ENCODE measurements at places on chromosomes 12 and 14.

- DNase-seq, result no peak
Observed at GRCh38 chr14:103546652-103547454, 15.6 kb downstream of the BAG5 start.

DNA sequence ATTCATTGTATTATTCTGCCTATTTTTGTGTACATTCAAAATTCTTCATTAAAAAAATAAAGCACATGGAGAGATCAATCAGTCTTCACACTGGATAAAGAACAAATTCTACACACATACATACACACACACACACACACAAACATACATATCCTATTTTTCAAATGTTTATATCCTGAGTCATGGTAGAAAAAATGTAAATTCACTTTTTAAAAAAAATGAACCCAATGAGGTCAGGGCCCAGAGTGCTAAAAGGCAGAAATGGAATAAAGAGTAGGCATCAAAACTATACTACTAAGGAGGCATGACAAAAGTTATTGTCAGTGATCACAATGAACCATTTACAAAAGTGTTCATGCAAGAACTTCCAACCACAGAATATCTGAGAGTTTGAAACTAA is 17.3 kb downstream of the GALC start:
- no peak for DNase-seq

DNA sequence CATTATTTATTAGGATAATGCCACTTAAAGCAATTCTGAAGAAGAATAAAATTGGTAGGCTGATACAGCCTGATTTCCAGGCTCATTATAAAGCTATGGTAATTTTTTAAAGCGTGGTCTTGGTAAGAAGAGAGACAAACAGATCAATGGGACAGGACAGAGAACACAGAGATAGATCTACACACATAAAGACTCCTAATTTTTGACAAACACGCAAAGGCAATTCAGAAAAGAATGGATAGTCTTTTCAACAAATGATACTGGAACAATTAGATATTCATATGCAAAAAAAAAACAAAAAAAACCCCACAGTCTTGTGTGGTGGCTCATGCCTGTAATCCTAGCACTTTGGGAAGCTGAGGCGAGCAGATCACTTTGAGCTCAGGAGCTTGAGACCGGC is 25.9 kb upstream of the MEG3 start:
- DNase-seq, result no peak

DNA sequence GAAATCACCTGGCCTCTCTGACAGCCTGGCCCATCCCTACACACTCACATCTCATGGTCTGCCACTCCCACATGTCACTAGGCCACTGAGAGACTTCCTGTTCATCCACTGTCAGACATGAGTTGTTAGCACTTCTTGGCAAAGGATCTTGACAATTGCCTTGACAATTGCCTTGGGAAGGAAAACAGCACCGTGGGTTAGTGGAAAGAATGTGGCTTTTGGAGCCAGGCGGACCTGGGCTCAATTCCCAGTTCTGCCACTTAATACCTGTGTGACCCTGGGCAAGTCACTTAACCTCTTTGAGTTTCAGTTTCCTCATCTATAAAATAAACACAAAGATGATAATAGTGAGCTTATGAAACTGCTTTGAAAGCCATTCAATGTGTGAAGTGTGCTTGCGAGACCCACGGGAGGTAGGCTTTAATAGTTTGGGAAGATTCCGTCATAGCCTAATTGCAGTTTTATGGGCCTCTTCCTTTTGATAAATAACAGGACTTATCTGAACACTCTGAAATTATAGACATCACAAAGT is 250.4 kb downstream of the C12orf75 start:
- no peak for DNase-seq

GRCh38 chr14:68409387-68409786 is 383.5 kb downstream of the ZFP36L1 start:
- peak; percentile 50 for DNase-seq

- no peak for DNase-seq
Observed at GRCh38 chr14:25518364-25518763, 468.4 kb upstream of the STXBP6 start.

GRCh38 chr12:56723352-56723751 is 1.7 kb downstream of the NACA start:
- DNase-seq, result no peak

GRCh38 chr12:332581-333205 is 56.4 kb downstream of the KDM5A start:
- DNase-seq, result no peak

- no peak for DNase-seq
Observed at GRCh38 chr12:98856897-98857540, 211.9 kb downstream of the APAF1 start.

GRCh38 chr14:105066240-105067071 is 1.2 kb upstream of the GPR132 start:
- DNase-seq, result no peak

- no peak for DNase-seq
Observed at GRCh38 chr12:31007636-31008175, 66.0 kb upstream of the DDX11 start.

GRCh38 chr14:61342486-61342885 is 21.1 kb downstream of the PRKCH start:
- no peak for DNase-seq

GRCh38 chr12:67155863-67156262 is 113.3 kb upstream of the CAND1 start:
- DNase-seq, result peak; percentile 8

- no peak for DNase-seq
Observed at GRCh38 chr14:62206456-62206855, 444.2 kb downstream of the SNAPC1 start.

GRCh38 chr14:85535991-85536832 is 6.3 kb downstream of the FLRT2 start:
- peak; percentile 66 for DNase-seq

DNA sequence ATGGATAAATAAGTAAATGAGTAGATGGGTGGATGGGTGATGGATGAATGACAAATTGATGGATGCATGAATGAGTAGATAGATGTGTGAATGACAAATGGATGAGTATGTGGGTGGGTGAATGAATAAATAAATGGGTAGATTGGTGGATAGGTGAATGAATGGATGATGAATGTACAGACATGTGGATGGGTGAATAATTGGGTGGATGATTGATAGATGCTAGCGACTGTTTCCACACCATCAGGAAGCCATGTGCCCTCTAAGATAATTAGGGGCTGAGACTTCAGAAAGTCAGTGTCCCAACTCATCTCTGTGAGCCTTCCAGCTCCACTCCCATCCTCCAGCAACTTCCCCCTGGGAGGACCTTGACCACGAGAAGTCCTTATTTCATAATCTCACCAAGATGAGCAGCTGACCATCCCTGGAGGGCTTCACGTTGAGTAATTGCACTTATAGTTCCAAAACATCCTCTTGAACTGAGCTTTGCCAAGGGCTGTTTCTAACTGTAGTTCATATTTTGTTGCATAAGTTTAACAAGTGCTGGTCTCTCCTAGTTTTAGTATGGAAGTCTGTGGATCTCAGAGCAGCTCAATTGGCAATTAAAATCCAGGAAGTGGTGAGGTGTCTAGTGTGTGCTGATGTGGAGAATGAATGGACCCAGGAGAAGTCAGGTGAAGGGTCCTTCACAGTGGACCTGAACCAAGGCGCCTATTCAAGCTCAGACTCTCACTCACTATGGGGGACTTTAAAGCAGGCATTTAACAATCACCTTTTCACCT is 295.7 kb downstream of the ADGRD1 start:
- DNase-seq, result no peak

- DNase-seq, result no peak
Observed at GRCh38 chr14:103031566-103031911, 25.8 kb downstream of the CDC42BPB start.

DNA sequence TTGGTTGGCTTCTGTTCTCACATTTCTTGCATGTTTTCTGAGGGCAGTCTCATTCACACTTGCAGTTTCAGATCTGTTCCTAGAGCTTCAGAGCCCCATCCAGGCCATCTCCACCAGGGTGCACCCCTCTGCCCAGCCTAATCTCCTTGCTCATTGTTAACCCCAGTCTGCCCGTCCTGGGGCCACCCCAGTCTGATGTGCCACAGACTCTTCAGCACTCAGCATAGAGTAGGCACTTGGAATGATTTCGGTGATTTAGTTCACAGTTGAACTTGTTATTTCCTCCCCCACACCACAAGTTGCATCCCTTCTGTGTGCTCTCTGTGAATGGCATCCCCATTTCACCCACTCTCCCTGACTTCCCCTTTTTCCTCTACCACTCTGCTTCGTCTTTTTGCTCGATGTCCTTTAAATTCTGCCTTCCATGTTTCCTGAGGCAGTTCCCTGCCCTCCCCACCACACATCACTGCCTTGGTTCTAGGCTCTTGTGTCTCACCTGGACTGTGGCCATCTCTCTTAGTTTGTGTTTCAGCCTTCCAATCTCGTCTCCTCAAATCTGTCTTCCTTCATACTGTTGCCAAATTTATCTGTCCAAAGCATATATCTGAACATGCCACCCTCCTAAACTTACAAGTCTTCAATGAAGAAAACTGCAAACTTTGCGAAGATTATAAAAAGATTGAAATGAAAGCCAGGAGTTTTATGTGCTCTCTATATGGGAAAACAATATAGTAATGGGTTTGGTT is 41.5 kb downstream of the ANO6 start:
- DNase-seq, result no peak

- DNase-seq, result no peak
Observed at GRCh38 chr12:68967046-68967445, 34.1 kb upstream of the CPM start.

DNA sequence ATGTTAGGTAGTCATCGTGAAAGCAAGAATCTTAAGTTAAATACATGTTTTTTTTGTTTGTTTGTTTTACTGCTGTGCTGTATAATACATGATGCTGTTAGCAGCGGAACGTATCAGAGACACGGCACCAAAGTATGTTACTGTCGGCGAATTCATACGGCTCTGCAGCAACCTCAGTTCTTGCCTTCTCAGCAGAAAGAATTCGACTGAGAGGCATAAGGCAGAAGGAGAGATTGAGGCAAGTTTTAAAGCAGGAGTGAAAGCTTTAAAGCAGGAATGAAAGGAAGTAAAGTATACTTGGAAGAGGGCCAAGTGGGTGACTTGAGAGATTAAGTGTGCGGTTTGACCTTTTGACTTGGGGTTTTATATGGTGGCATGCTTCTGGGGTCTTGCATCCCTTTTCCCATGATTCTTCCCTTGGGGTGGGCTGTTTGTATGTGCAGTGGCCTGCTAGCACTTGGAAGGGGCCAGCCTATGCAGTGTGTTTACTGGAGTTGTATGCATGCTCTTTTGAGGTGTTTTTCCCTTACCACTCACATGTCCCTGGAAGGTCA is 23.7 kb downstream of the LEMD3 start:
- no peak for DNase-seq

- no peak for DNase-seq
Observed at GRCh38 chr12:52528641-52529143, 8.5 kb upstream of the KRT5 start.

GRCh38 chr12:28998662-28999120 is 150.4 kb upstream of the FAR2 start:
- DNase-seq, result peak; percentile 47

- DNase-seq, result no peak
Observed at GRCh38 chr12:47273191-47273626, 193.4 kb upstream of the AMIGO2 start.

GRCh38 chr14:44897845-44898151 is 63.9 kb downstream of the KLHL28 start:
- DNase-seq, result no peak

DNA sequence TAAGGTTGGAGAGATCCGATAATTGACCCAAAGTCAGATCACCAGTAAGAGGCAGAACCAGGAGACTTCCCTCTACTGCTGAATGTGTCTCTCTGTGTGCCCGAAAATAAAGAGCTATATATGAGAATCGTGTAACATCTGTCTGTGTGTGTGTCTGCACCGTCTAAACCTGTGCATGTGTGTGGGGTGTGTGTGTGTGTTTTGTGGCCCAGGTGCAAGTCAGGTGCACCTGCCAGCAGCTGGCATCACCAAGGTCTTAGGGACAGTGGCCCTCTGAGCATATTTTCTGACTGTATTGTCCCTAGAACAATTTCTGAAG is 24.7 kb upstream of the KRT78 start:
- no peak for DNase-seq

DNA sequence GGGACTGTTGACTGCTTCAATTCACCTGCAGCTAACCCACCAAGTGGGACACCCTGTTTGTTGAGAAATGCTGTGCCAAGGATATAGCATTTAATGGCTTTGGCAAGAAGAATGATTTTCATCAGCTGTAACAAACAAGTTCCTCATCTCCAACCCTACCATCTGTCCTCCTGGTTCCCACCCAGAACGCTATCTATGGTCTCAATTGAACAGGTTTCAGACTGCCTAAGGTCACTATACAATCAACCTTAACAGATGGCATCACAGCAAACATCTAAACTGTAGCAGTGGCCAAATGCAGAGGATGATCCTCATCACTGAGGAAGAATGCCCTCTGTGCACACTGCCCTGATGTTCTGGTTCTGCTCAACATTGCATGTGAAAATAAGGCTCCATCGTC is 546.2 kb upstream of the FOXG1 start:
- DNase-seq, result no peak

DNA sequence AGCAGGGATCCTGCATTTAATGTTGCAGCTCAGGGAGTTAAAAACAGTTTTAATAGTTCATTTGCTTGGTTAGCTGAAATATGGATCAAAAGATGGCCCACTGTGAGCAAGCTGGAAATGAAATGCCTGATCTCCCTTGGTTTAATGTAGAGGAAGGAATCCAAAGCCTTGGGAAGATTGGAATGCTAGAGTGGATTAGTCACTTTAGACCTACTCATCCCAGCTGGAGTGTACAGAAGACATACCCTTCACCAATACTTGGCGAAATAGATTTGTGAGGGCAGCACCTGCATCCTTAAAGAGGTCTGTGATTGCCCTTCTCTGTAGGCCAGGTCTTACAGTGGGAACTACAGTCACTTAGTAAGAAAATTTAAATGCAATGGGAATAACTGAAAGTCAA is 58.0 kb upstream of the KRAS start:
- DNase-seq, result peak; percentile 44

GRCh38 chr14:38992067-38992844 is 110.8 kb downstream of the SEC23A start:
- no peak for DNase-seq

- no peak for DNase-seq
Observed at GRCh38 chr12:68630050-68630449, 19.4 kb downstream of the RAP1B start.

Measured in AG10803 (cell line).